ENCODE measurements at places on chromosomes 5 and 9.

- DNase-seq, result no peak
These were observed 114.2 kb downstream of the BASP1 start for GRCh38 chr5:17331651-17332050.

DNA sequence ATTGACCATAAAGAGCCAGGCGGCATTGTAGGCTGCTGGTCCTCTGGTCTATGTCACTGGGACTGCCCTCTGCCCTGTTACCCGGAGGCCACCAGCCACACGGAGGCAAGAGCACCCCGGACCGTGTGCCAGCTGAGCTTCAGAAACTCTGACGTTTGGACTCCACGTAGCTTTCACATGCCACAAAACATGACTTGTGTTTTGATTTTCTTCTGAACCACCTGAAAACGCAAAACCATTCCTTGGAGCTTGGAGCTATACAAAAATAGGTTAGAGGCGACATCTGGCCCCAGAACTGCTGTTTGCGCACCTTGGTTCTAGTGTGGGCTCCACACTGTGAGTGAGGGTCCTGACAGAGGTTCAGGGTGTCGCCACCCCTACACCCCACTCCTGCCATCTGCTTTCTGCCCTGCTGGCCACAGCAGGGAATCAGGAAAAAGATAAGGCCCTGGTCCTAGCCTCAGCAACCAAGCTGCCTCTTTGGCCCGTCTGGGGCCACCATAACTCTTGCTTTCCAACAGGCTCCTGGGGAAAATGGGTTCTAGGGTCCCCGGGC lies 151.3 kb upstream of the IRX2 start:
- no peak for DNase-seq

DNA sequence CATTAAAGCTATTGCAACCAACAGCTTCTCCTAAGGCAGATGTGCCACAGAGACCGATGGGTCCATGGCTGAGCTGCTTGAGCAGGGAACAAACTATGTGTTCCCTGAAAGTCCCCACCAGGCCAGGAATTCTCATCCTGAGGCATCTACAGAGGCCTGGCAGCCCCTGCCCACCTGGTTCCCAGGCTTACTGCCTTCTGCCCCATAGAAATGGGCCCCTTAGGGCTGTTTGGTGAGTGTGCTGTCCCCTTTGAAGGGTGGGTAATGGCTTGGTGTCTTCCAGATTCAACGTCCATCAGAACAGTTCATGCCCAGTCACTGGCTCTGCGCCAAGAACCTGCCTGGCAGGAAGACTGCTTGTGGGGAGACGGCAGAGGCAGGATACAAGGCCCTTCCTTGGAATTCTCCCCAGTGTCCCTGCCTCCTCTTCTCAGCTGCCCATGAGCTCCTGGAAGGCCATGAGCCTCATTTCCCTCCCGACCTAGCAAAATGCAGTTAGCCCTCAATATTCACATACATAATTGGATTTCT lies 3.8 kb upstream of the COL27A1 start:
- DNase-seq, result no peak

- DNase-seq, result no peak
These were observed 51.2 kb downstream of the ZNF618 start for GRCh38 chr9:113927277-113927676.

DNA sequence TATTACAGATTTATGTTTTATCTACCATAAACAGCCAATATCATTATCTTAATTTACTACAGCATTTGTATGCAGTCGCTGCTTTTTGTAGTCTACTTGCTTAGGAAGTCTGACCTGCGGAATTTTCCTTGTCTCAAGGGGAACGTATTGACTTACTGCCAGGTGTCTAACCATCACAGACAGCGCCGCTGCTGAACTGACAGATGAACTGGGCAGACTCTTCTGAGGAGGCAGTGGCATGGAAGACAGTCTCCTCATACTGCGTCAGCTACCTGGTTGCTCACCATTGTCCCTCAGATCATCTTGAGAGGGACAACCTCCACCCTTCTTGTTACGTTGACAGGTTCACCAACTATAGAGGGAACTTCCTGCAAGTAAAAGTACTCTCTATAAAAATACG lies 574.3 kb upstream of the ZNF462 start:
- no peak for DNase-seq

DNA sequence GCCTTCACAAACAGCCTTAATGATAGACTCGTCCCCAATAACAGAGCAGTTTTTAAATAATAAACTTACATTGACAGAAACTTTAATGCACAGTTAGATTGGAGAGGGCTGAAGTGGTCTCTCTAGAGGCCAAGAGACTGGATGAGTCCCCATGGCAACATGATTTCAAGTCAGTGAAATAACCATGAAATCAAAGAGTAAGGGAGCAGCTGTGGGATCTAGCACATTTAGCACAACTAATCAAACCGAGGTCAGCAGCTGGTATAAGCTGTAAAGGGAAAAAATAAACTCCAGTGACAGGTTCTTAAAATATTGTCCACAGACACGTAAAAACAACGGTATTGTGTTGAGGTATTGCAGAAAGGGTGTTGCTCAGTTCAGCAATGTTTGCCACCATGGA lies 916.6 kb downstream of the DNAH5 start:
- no peak for DNase-seq

DNA sequence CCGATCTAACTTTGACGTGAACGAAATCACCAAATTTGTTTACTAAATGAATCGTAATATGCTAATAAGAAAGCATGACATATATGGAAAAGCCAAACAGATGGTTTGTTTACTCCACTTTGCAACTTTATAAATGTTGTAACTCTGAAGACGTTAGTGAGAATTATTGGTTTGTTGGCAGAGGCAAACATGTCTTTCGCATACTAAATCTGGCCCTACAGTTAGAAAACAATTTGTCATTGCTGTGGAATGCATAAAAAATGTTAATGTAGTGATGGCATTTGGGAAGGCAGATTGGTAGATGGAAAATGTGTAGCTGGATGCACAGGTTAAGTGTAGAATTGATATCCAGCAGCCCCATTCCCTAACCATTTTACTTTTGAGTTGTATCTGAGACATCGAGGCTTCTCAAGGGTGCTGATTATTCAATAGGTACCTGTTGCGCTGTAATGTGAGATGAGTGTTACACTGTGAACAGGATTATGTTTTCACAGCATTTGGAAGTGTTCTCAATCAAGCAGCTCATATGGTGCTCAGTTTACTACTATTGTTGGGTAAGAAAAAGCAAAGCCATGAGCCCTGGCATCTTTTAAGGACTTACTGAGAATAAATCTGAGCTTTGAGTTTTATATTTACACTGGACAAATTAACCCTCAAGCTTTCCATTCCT lies 444.8 kb downstream of the BNC2 start:
- DNase-seq, result no peak

DNA sequence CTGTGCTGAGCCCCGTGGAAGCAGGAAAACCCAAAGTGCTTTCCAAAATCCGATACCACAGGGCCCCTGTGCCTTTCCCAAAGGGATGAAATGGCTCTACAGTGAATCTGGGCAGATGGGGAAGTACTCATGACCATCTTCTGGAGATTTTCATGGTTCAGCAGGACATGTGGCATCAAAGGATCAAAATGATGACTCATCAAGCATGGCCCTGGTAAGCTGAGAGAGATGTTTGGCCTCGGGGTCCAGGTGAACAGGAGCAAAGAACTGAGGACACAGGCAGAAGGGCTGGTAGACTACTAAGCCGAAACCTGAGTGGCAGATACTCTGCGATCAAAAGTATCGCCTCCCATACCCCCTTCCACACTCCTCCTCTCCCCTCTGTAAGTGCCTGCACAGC lies 160.0 kb upstream of the EFNA5 start:
- no peak for DNase-seq

GRCh38 chr9:90032296-90033027 lies 427.6 kb downstream of the GADD45G start:
- DNase-seq, result no peak

DNA sequence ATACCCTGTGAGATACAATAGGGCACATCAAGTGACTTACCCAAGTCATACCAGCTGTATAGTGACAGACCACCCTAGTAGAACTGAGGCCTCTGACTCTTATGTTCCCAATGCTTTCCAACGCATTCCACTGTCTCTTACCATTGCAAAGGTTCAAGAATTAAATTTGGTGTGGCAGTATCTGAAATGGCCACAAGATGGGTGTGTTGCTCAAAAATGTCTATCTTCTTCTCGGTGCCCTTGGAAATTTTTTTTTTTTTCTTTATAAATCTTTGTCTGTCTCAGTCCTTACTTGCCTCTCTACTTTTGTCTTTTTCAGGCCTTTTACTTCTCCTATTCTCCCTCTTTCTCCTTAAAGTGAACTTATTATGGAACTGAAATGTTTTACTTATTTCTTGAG lies 48.4 kb downstream of the GPR21 start:
- no peak for DNase-seq

DNA sequence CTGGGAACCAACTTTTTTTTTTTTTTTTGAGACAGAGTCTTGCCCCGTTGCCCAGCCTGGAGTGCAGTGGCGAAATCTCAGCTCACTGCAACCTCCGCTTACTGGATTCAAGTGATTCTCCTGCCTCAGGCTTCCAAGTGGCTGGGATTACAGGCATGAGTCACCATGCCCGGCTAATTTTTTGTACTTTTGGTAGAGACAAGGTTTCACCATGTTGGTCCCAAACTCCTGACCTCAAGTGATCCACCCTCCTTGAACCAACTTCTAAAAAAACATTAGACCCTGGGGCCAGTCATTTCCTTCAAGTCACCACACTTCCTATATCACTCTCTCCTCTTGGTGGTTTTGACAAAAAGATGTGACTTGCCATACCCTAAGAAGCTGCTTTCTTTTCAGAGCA lies 10.9 kb upstream of the SHROOM1 start:
- no peak for DNase-seq

- no peak for DNase-seq
These were observed 3.9 kb upstream of the HK3 start for GRCh38 chr5:176902911-176903664.

DNA sequence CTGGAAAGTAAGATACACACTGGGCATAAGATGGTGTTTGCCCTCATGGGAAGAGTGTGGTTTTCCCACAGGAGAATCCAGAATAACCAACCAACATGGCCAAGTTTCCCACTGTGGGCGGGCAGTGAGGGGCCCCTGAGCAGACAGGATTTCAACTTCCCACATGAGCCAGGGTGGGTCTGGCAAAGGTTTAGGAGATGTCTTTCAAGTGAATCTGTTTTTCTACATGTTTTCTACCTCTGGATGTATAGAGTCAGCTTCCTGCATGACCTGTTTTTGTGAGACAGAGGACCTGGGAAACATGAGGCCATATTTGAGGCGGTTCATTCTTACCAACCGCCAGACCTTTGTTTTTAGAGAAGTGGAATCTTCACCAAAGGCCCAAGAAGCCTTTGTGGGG lies 100.5 kb downstream of the TLE4 start:
- DNase-seq, result no peak

- DNase-seq, result no peak
These were observed 9.6 kb upstream of the AMBP start for GRCh38 chr9:114087721-114088120.

DNA sequence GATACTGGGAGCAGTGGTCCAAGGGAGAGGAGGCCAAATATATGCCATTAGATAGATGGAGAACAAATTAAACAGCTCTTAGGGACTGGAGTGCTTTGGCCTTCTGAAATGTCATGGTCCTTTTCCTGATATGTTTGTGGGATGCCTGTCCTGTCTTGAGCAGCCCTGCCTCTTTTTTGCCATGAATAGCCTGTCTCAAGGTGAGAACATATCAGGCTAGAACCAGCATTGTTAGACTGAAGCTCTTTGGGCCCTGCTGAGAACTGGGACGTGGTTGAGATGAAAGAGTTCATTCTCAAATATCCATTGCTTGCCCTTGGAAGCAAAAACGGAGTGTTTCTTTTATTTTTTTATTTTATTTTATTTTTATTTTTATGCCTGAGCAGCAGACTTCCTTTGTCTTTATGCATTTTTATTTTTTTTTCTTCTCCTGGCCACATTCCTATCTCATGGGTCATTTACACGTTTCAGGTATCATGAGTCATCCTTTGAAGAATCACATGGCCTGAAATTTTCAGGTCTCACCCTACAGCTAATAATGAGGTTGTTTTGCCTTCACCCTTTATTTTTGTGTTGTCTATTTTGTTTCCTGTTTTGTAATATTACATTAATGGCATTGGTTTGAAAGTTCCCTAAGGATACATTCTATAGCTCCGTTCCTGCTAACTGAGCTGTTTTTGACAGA lies 371.4 kb downstream of the PSAT1 start:
- no peak for DNase-seq

GRCh38 chr9:106062250-106062649 lies 367.9 kb downstream of the TMEM38B start:
- no peak for DNase-seq

DNA sequence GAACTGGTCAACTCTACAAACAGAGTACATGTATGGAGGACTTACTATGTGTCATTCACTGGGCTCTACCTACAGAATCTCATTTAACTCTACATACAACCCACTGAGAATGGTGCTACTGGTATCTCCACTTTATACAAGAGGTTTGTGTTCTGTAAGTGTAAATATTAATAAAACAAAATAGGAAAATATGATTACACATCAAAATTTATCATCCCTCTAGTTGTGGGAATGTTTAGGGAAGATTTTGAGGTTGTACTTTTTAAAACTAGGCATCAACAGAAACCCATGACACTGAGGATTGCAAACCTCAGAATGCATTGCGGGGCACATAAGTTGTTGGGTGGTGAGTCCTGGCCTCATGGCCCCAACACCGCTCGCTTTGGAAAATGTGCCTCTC lies 11.7 kb downstream of the SH3RF2 start:
- DNase-seq, result no peak

- no peak for DNase-seq
These were observed 52.0 kb downstream of the CEMIP2 start for GRCh38 chr9:71716138-71716909.

GRCh38 chr5:33049842-33050241 lies 338.7 kb downstream of the NPR3 start:
- no peak for DNase-seq

GRCh38 chr9:7186175-7186574 lies 428.4 kb downstream of the KDM4C start:
- no peak for DNase-seq

GRCh38 chr9:133734590-133735414 lies 3.4 kb downstream of the SARDH start:
- no peak for DNase-seq

DNA sequence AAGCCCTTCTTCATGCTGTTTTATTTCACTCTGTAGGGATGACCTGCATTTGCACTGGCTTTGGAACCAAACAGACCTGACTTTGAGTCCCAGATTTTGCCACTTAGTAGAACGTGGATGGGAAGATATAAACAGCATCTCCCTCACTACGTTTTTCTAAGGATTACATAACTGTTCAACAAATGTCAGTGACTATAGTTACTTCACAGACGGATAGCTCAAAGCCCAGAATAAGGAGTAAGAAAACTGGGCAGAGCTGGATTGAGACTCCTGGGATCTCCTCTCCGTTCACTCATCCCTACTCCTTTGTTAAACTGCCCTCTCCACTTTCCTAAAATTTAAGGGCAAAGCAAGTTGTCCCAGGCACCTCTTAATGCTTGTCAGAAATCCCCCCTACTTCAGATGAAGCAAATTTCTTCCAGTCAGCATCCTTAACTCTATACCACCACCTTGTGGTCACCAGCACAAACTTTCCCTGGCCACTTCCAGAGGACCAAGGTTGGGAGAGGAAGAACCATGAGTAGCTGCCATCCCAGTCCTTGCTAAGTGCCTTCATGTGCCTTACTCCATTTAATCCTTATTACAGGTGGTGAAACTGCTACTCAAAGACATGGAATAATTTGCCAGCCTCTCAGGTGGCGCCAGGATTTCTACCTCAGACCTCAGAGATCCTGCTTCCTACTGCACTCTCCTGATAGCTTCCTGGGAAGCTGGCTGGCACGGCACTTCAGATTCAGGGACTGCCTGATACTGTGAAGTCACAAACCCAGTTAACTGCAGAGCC lies 38.4 kb downstream of the EGR1 start:
- DNase-seq, result peak; percentile 15

GRCh38 chr9:93713716-93714115 lies 137.3 kb downstream of the PHF2 start:
- no peak for DNase-seq
